Urinary bladder (tissue), 4 donors: ENCODE measurements at places on chromosomes 2 and 18.

- no peak for DNase-seq
Observed at GRCh38 chr2:189379731-189380261, 61.5 kb upstream of the WDR75 start.

GRCh38 chr2:54962935-54963440 lies 87.3 kb downstream of the RTN4 start:
- DNase-seq = no peak

DNA sequence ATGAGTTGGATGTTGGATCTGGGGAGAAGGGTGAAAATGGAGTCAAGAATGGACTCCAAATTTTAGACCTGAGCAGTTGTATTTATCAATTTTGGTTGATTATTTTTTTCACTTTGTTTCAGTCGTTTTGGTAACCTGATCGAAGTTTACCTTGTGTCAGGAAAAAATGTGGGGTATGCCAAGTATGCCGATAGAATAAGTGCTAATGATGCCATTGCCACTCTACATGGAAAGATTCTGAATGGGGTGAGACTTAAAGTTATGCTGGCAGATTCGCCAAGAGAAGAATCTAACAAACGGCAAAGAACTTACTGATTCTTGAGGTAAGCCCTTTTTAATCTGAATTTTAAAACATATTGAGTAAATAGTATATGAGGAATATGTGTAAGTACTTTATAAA lies 13.6 kb downstream of the RBM45 start:
- DNase-seq = no peak

GRCh38 chr2:128577141-128577930 lies 258.7 kb upstream of the HS6ST1 start:
- no peak for DNase-seq

DNA sequence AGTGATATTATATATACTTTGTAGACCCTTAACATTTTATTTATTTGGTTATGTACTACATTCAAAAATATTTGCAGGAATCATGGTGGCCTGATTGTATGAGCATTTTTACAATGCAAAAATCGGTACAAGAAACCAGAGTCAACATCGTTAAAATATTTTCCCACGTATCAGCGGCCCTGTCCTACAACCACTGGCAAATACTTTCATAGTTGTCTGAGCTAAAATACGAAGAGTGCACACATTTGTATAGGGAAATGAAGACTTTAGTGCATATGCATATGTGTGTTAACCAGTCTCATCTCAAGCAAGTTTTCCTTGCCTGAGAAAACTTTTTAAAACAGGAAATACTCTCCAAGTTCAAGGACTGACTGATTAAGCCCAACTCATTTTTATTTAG lies 35.9 kb downstream of the CCDC102B start:
- DNase-seq = no peak

GRCh38 chr2:181774685-181775084 lies 94.4 kb upstream of the NEUROD1 start:
- no peak for DNase-seq

- DNase-seq = no peak
Observed at GRCh38 chr2:57570961-57571360, 475.6 kb upstream of the VRK2 start.

DNA sequence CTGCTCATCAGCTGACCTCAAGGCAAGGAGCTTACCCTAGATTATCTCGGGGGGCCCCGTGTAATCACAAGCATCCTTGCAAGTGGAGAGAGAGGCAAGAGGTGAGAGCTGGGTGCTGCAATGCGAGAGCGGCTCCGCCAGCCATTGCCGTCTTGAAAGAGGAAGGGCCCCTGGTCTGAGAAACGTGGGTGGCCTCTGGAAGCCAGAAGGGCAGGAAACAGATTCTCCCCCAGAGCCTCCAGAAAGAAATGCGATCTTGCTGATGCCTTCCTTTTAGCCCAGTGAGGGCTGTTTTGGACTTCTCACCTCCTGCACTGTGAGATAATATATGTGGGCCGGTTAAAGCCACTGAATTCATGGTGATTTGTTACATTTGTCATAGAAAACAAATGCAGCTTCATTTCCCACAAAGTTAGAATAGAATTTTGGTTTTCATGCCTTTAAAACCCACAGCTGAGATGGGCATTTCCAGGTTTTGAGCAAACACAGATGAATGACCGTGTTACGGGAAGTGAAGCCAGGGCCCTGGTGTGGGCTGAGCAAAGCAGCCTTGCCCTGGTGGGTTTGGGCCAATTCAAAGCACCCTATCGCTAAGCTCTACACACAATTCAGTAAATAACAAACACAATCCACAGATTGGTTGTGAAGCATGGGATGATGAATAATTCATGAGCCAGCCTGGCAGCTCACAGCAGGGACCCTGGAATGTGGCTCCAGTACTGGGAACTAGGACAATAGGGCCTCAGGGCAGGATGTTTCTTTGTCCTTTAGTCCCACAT lies 319.9 kb upstream of the HS6ST1 start:
- no peak for DNase-seq

DNA sequence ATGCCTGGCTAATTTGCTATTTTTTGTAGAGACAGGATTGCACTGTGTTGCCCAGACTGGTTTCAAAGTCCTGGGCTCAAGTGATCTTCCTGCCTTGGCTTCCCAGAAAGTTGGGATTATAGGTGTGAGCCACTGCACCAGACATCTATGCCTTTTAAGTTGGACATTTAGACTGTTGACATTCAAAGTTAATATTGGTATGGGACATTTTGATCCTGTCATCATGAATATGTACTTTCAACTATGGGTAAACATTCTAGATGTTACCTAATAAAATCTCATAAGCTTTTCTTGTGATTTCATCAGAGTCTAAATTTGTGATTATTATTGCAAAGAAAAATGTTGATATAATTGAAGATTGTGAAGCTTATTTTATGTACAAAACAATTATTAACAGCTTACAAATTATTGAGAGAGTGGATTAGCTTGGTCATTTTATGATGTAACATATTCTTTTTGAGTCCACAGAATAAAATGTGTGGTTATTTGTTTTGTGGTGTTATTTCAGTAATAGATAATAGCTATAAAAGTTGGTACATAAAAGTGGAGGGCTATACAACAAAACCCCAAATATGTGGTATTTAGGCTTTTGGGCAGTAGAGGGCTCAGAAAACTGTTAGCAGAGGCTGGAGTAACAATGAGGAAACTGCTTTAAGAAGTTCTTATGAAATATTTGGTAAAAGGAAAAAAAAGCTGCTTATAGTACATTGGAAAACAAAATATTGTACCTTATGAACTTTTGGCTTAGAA lies 41.4 kb downstream of the STARD6 start:
- DNase-seq = no peak
